Posterior vena cava (tissue), 2 donors: ENCODE measurements at places on chromosomes 6 and 20. TPM values are rescaled to one million over a fixed set of nuclear protein-coding genes. Genes with fewer than 3 reads are reported as not detected.

RNGTT gene
- 13.5 TPM for total RNA-seq

VAPB gene
- 59.0 TPM for total RNA-seq

ATF6B gene
- total RNA-seq = 63.1 TPM

NFYA gene
- 10.6 TPM for total RNA-seq

ISM1 gene
- 25.8 TPM for total RNA-seq

CLDN20 gene
- not detected for total RNA-seq

CLPSL1 gene
- not detected for total RNA-seq

OR2B3 gene
- not detected for total RNA-seq

TAGAP gene
- 2.3 TPM for total RNA-seq

MAP7 gene
- 2.7 TPM for total RNA-seq

- DNase-seq = peak; percentile 52
These were observed 110.1 kb downstream of the DLL1 start for GRCh38 chr6:170180671-170181337.

DNA sequence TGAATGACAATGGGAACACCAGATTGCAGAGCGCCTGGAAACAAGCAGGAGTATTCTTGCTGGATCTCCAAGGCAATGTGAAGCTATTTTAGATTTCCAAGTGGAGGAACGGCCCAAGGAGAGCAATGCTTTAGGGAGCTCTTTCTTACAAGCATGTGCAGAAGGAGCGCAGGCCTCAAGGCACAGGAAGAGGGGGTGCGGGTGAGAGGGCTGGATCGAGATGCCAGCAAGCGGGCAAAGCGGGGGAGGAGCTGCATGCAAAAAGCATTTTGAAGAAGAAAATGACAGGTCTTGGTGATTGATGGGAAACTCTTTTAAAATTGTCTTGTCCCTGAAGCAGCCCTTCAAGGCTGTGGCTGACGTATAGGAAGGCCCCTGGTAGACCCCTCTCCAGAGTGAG, 171.9 kb downstream of the QRSL1 start:
- no peak for DNase-seq

- no peak for DNase-seq
These were observed 81.6 kb upstream of the OPRM1 start for GRCh38 chr6:153957394-153957793.

DNA sequence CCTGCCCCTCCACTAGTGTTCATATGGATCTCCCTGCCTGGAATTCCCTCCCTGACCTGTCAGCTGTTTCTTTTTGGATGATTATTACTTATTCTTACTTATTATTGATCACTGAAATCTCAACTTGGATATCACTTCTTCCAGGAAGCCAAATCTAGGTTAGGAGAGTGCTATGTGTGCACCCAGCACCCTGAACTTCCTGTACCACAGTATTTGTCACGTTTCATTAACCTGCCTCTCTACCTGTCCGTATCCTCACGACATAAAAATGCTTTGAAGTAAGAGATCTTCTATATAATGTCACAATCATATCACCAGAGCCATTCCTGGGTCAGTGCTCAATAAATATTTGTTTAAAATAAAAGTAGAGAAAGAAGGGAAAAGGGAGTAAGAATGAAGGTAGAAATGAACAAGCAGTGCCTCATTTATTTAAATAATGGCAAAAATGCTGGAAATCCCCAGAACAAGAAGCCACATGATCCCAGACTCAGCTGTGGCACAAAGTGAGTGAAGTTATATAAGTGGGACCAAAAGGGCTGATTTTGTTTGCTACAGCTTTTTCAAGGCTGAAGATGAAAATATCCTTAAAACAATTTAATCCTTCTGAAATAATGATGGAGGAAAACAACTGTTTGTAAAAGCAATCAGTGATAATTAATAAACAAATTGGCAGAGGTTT, 88.0 kb upstream of the MANEA start:
- no peak for DNase-seq

- DNase-seq = no peak
These were observed 145.9 kb downstream of the SYCP2 start for GRCh38 chr20:59787538-59787890.

GRCh38 chr6:40352006-40352405, 235.2 kb downstream of the LRFN2 start:
- DNase-seq = no peak

DNA sequence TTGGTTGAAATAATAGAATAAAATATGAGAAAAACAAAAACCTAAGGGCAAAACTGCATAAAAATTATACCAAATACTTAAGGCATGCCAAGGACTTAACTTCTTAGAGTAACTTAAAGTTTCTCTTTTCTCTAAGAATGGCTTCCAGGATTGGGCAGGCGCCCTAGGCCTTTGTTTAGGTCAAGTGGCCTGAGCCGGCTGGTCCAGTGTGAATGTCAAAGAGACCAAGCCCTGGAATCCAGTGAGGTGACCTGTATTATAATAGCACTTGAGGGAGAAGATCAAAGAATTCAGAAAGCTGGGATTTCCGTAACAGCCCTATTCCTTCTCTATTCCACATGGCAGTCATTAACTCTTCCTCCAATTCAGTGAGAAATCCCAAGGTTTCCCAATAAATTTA, 6.6 kb downstream of the METTL24 start:
- no peak for DNase-seq

DNA sequence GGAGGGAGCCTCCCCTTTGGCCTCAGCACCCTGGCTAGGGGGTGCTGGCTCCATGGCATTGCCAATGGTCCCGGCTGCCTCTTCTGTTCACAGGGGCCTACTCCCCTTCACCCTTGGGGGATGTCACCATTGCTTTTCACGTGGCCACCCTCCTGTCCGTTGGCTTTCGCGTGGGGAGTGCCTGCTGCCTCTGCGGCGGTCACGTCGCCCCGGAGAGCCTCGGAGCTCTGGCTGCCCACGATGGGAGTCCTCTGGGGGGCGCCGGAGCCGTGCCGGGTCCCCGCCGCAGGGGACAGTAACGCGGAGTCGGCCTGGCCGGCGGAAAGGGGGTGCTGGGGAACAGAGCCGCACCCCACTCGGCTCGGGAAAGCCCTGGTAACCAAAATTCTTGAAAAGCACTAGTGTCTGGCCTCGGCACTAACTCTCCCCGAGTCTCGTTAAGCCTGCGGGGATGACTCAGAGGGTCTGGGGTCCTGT, 661 bp upstream of the HEBP2 start:
- peak; percentile 83 for DNase-seq

DNA sequence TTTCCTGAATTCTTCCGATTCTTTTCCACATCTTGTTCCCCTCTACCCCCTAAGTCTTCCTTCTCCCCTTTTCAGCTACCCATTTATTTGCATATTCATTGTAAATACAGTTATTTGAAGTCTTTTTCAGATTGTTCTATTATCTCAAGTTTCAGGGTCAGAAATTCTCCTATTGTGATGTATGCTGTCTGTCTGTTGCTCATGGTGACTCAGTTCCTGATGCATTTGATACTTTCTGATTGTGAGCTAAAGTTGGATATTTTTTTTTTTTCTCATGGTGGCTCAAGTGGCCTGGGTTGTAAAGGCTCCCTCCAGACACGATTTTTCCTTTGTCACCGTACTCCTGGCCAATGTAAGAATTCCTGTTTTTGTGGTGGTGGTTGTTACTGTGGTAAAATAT, 4.9 kb upstream of the PI16 start:
- DNase-seq = no peak

- no peak for DNase-seq
These were observed 481.3 kb upstream of the CITED2 start for GRCh38 chr6:139855671-139856311.

- peak; percentile 67 for DNase-seq
These were observed 12.1 kb downstream of the DEF6 start for GRCh38 chr6:35309611-35310264.

DNA sequence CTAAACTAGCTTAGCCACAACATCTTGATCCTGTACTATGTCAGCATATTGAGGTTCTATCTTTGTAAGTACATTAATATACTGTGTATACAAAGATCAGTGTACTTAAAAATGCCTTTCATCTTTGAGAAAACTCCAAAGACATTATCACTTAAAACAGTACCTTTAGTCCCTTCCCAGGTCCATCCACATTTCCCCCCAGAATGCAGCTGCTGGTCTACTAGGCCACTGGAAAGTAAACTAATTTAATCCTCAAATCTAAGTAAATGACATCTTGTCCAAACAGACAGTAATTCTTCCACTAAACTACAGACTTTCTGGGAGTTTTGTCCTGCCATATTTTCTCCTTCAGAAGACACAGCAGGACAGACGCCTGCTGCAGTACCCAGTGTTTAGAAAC, 68.7 kb downstream of the SYCP2 start:
- no peak for DNase-seq

DNA sequence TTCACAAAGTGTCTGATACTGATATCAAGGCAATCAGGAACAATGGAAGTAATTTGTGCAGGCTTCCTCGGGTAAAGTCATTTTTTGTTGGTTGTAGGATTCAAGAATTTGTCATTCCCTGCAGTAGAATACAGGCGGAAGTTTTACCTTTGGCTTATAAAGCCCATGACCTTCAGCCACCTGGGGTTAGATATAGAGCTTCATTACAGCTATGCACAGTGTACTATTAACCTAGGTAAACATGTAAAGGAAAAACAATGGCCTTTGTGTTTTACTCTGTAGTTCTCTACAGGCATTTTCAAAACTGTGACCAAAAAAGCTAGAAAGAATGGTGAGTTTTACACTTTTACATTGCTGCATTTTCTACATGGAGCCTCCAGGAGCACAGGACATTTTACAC, 114.9 kb downstream of the NRSN1 start:
- no peak for DNase-seq

- DNase-seq = peak; percentile 67
These were observed 3.6 kb downstream of the ARFRP1 start for GRCh38 chr20:63703976-63704748.

GRCh38 chr6:35061651-35062410, 79.3 kb downstream of the TCP11 start:
- peak; percentile 73 for DNase-seq

GRCh38 chr6:169398342-169399105, 144.9 kb upstream of the THBS2 start:
- DNase-seq = no peak

GRCh38 chr6:161067749-161068148, 76.2 kb downstream of the MAP3K4 start:
- DNase-seq = no peak

GRCh38 chr6:146851837-146852236, 253.1 kb downstream of the ADGB start:
- no peak for DNase-seq

GRCh38 chr6:166167258-166167731, 356 bp downstream of the TBXT start:
- DNase-seq = no peak

- no peak for DNase-seq
These were observed 454.3 kb upstream of the SPTLC3 start for GRCh38 chr20:12554426-12554825.
